SK-N-SH (cell line): ENCODE measurements at places on chromosomes 5 and 9. TPM values are rescaled to one million over a fixed set of nuclear protein-coding genes. Genes with fewer than 3 reads are reported as not detected.

The FOXD4L6 gene
- polyA plus RNA-seq = 0.05 TPM in 1 of 2 replicates, not detected in the other

GRCh38 chr9:2337131-2337530, 284.5 kb upstream of the VLDLR start:
- DNase-seq = no peak

DNA sequence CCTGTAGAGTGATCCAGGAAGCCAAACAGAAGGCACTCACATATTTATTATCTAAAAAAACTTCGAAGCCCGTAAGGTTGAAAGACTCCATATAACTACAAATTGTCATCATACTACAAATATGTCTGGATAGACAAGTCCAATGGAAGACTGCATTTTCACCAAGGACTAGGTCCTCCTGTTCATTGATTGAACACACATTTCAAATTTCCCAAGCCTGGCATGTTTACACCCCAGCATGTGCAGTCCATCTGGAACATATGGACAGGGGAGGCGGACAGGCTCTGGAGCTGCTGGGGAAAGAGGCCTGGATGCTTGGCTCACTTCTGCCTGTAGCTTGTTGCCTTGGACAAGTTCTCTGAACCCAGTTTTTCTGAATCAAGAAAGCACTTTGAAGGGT, 378.7 kb downstream of the ENC1 start:
- no peak for DNase-seq

- DNase-seq = peak; percentile 64
These were observed 2.9 kb upstream of the ICE1 start for GRCh38 chr5:5419291-5420210.

The IFNA1 gene
- not detected in 2 replicates for polyA plus RNA-seq

DNA sequence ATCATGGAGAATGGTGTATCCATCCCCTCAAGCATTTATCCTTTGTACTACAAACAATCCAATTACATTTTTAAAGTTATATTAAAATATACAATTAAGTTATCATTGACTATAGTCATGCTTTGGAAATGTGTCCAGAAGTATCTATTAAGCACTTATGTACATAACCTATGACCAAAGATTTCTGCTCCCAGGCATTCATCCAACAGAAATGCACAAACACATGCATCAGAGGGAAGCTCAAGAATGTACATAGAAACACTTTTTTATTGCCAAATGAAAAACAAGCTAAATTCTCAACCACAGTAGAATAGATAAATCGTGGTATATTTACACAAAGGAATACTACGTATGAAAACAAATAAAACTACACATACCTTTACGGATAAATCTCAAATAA, 700.5 kb upstream of the ZNF608 start:
- no peak for DNase-seq

DNA sequence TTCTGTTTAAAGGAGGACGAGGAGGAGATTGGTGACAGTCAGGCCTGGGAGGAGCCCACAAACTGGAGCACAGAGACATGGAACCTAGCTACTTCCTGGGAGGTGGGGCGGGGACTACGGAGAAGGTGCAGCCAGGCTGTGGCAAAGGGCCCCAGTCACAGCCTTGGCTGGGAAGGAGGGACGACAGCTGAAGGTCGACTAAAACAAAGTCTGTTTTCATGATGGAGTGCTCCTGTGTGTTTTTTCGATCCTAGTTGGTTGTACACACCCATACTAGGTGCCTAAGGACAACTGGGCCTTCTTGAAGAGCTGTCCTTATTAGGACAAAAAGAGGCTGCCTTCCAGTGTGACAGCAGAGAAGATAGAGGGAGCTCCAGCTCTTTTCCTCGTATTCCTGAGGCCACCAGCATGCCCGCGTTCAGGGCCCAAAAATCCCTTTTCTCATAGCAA, 2.9 kb downstream of the CCDC107 start:
- DNase-seq = no peak

DNA sequence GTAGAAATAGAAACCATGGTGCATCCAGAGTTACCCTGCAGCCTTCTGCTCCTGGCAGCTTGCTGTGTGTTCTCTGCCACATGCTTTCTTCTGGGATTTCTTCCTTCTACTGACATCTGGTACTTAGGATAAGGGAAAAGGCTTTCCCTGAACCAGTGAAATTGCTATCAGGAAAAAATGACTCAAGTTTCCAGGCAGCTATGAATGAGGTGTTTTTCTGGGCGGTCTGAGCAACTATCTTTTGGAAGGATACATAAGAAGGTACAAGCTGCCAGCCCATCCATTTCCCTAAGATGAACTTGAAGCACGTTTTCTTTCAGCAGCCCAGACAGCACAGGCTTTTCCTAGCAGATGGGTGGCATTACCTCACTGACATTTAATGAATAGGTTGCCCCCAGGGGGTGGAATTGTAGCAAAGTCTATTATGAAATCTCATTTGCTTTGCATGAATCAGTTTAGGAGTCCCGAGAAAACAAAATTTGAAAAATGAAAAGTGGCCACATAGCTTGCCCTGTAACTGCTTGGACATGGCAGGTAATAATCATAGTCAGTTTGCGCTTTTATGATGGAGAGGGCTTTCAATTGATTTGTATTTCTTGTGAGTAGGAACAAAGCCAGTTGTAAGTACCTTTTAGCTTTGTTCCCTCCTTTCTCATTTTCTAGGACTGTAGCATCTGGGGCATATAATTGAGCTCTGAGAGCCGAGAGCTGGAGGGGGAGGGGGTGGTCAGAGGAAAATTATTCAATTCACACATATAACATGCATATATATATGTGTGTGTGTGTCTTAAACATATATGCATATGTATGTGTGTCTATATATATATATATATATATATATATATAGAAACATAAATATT, 108.5 kb downstream of the C9orf152 start:
- DNase-seq = peak; percentile 50

DNA sequence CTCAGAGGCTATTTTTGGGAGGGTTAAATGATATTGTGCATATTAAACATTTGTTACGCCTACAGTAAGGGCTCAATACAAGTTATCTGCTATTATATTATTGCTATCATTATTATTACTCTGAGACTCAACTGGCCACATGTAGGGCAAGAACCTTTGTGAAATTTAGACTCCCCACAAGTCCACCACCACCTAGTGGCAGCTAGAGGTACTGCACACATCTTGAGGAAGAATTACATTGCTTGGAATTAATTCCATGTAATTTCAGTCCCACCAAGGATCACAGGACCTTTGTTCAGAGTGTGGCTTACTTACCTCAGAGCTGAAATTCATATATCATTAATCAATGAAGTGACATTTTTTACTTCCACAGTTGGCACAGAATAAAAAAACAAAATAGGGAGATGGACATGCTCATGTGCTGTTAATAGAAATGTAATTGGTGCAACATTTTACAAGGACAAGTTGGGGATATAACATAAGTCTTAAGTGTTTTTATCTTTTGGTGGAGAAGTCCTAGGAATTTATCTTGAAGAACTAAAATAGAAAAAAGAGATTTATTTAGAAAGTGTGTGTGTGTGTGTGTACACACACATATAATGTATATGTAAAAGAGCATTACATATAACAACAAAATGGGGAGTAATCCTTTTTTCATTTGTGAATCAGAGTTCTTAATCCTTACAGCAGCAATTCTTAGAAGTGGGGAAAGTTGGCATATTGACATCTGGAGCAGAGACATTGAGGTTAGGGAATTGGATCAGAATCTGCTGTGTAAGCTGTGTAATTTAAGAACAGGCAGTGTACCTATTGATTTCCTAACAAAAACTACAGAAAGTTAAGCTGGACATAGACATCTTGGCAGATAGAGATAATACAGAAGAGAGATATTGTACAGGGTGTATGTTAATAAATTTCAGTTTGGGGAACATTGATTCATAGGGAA, 11.2 kb downstream of the MSANTD3 start:
- peak; percentile 58 for DNase-seq

GRCh38 chr9:123861086-123861755, 68.7 kb downstream of the DENND1A start:
- no peak for DNase-seq

DNA sequence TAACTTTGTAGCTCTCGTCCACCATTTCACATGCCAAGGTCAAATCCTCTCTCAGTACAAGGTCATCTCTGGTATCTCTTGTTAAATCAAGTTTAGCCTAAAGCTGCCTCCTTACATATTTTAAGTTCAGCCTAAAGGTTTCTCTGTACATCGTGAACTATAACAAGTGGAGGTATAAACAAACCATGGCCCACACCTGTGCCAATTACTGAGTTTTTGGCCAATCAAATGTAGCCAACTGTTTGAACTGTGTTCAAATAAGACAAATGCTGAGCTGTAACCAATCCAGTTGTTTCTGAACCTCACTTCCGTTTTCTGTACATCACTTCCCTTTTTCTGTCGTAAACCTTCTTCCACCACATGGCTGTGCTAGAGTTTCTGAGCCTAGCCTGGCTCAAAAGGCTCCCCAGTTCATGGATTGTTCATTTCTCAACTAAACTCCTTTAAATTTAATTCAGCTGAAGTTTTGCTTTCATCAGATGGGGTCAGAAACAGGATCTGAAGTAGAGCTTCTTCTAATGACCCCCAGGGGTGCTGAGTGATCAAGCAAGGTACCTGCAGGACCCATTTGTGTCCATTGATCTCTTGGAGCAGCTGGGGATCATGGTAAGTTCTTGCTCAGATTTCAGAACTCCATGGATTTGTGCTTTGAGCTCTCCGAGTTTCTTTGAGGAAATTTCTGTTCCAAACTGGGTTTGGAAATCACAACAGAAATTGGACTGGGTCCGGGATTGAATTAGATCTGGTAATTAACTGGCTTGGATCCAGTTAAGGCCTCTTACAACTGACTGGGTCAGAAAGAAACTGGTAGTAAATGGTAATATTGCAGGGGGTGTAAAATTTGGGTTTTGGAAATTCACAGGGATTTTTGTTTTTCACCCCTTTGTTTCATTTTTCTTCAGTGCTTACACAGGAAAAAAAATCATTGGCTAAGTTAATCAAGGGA, 11.0 kb upstream of the NANS start:
- no peak for DNase-seq

DNA sequence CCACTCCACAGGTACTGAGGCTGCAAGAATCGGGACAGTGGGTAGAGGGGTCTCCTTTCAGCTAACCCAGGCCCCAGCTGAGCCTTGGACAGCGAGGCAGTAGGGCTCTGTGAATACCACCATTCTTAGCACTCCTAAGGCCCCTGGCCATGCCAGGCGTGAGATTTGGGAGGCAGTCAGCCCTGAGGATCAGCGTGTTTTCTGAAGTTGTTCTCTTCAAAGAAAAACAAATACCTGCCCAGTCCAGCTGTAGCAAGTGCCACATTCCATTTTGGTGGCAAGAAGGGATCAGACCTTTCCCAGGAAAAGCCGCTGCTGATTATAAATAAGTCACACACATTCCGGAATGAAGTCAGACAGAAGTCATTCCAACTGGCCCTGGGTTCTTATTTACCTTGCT, 47.8 kb downstream of the RALGPS1 start:
- DNase-seq = no peak

- DNase-seq = no peak
These were observed 156.4 kb downstream of the FAM174A start for GRCh38 chr5:100691548-100691947.

DNA sequence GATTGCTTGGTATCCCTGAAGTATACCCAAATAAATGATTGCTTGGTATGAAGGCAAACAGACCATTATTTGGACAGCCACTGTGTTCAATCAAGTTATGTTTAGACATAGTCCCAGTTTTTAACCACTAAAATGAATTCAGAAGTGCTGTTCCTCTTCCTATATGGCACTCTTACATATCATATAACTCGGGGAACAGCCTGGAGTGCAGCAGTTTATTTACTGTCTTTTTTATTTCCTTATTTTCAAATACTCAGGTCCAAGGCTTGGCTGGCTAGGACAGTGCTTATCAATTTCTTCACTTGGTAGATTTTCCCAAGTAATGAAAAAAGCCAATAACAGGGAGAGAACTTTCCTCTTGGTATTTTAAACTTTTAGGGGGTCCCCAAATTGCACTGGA, 58.6 kb upstream of the CCDC112 start:
- no peak for DNase-seq

DNA sequence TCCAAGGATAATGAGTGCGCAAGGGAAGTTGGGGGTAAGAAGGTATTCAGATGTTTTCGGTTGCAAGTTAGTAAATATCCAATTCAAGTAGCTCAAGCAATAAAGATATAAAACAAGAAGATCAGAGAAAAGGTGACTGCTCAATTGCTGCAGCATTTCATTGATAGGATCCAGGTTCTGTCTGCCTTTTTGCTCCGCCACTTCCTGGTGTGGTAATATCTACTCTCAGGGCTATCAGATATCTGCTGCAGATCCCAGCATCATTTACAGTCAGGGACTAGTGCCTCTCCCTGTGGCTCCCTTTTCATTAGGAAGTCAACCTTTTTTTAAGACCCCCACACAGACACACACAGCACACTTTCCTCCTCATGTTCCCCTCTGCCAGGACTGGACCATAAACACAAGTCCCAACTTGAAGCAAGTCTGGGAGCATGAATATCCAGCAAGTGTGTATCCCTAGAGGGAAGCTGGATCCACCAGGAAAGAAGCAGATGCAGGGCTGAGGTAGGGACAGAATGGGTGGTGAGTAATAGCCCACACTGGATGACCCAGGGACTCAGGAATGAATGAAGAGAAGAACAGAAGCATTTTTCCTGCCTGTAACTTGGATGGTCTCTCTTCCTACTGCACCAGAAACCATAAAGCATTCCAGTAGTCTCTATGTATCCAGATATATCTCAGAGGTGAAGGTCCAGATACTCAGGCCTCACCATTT, 53.7 kb downstream of the ZNF622 start:
- DNase-seq = no peak

DNA sequence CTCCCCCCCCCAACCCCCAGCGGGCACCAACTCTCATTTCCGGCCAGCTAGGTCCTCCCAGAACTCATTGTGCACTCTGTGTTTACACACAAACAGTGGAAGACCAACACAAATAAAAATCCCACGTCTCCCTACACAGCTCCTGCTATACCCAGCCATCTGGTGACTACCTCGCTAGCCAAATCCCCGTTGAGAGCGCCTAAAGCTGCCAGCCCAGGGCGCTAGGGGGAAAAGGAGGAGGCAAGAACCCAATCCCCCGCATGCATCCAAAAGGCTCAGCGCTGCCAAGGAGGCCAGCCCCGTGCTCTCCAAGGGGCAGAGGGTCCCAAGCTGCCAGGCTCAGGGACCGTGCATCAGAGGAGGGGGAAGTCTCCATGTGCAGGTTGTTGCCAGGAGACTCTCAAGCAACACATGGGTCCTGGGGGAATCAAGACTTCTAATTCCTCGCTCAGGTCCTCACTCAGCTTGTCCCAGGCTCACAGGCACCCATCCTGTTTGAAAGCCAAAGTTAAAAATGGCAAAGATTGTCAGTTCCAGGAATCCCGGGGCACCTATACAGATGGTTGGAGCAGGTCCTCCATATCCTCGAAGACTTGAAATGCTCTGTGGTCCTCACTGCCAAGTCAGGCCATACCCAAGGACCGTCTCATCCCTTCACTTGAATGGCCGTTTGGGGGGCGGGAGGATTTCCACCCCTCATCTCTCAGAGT, 2.7 kb downstream of the ASTN2 start:
- peak; percentile 55 for DNase-seq

The PCDHB14 gene
- 9.7 and 10.6 TPM in 2 replicates for polyA plus RNA-seq

The NR4A3 gene
- 1.3 and 2.1 TPM in 2 replicates for polyA plus RNA-seq

GRCh38 chr5:65623482-65623881, 651 bp downstream of the TRIM23 start:
- DNase-seq = peak; percentile 4

The RPL35 gene
- 5,012 and 5,348 TPM in 2 replicates for polyA plus RNA-seq
